Activated CD4-positive, alpha-beta T cell treated with anti-CD3 and anti-CD28 coated beads, Interleukin-2, amount 50 U/mL, for 1 hour (primary cell): ENCODE measurements at places on chromosomes 2 and 18.

- DNase-seq: peak; percentile 22
Observed at GRCh38 chr2:202831242-202832220, 40.0 kb downstream of the ICA1L start.

DNA sequence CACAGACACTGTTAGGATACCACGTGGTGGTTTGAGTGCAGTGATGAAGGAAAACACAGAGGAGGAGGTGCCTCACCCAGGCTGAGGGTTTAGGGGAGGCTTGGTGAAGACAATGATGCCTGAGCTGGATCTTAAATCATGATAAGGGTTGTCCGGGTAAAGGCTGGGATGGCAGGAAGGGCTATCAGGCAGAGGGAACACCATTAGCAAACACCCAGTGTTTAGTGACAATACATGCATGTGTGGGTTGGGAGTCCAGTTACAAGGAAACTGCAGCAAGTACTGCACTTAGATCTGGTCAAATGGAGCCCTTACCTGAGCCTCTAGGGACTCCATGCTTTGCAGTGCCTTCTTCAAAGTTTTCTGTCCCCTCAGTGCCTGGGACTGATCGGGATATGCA, 79.8 kb upstream of the MBOAT2 start:
- no peak for DNase-seq

GRCh38 chr2:72921088-72921851, 4.0 kb downstream of the EMX1 start:
- DNase-seq: no peak

DNA sequence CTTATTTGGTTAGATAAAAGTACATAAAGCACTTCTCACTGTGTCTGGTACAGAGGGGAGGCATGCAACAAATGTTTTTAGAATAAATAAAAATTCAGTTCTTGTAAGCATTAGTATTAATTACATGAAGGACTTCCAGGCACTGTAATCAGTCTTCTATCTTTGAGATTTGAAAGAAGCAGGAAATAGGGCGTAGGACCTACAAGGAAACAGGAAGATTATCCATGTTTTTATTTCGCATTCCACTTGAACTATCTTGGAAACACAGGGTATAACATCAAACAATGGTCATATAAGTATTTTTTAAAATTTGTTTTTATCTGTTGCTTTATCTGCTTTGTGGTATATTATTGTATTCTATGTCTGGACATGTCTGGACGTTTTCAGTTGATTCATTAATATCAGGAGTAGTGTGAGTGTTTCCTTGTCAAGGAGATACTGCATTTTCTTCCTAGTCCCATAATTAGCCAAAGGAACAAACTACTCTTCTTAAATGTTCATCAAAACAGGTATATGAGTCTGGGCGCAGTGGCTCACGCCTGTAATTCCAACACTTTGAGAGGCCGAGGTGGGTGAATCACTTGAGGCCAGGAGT, 32.5 kb downstream of the BMPR2 start:
- DNase-seq: no peak

GRCh38 chr18:39788383-39788782, 2166.7 kb upstream of the PIK3C3 start:
- no peak for DNase-seq

- no peak for DNase-seq
Observed at GRCh38 chr18:21897811-21898210, 157.2 kb downstream of the MIB1 start.

GRCh38 chr18:1413323-1413675, 508.6 kb downstream of the ADCYAP1 start:
- no peak for DNase-seq

DNA sequence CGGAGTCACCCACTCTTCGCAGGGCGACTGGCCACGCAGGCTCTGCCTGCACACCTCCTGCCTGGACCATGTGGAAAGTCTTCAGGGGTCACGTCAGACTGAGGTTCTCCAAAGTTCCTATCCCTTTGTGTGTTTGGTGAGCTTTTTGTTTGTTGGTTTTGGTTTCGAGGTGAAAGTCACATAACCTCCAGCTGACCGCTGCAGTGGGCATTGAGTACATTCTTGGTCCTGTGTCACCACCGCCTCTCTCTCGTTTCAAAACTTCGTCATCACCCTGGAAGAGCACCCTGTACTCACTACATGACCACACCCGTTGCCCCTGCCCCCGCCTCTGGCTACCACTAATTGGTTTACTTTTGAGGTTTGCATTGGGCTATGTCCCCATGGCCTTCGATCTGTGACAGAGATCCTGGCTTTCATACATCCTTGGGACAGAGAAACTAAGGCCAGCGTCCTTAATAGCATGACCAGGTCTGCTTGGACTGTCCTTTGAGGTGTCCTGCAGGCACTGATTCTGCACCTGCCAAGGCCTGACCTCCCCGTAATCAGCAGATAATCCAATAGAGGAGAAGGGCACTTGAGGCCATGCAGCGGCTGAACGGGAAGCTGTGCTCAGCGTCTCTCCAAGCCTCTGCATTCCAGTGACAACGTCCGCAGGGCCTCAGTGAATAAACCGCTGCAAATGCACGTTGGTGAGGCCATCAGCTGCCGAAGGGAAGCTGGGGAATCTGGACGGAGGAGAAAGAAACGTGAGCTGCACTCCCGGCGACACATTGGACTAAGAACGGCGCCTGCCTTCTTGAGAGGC, 46.8 kb downstream of the SH3BP4 start:
- no peak for DNase-seq

- DNase-seq: no peak
Observed at GRCh38 chr2:239388236-239389151, 12.3 kb downstream of the HDAC4 start.

GRCh38 chr2:175861958-175862357, 140.1 kb downstream of the LNPK start:
- DNase-seq: no peak

- no peak for DNase-seq
Observed at GRCh38 chr2:122322815-122323214, 567.4 kb downstream of the TSN start.

- DNase-seq: no peak
Observed at GRCh38 chr2:19127616-19128015, 230.8 kb downstream of the OSR1 start.

DNA sequence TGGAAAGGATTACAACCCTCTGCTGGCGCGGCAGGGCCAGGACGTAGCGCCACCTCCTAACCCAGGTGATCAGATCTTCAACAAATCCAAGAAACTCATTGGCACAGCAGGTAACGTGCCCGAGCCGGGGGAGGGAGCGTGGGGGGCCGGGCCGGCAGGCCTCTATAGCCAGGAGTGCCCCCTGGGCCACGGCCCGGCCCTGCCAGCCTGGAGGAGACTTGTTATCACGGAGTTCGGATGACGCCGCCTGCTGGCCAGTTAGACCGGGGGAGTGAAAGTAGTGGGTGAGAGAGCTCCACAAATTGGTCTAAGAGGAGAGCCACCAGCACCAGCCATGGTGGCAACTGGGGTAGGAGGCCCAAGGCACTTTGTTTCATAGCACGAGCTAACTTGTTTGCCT, 8.6 kb upstream of the TMEM214 start:
- no peak for DNase-seq

- no peak for DNase-seq
Observed at GRCh38 chr2:231386446-231386845, 9.1 kb upstream of the B3GNT7 start.

DNA sequence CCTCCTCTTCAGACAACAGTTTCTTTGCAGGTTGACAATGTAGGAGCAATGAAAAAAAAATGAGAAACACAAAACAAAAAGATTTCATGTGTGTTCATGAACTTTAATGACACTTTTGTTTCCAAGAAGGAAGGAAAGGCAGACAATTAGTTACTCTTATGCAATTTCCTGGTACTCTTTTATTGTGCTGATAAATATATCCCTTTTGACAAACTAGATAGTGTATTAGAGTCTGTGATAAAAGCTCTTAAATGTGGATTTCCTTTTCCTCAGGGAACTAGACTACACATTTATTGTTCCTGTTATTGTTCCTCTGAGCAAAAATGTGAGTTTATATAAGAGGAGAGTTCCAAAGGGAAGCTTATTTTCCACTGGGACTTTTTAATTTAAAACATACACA, 188.7 kb upstream of the NRXN1 start:
- DNase-seq: no peak
